ENCODE measurements at places on chromosomes 6 and 20. TPM values are rescaled to one million over a fixed set of nuclear protein-coding genes. Genes with fewer than 3 reads are reported as not detected.

CRISP1 gene
- total RNA-seq, result not detected

POU5F1 gene
- total RNA-seq, result not detected

STX7 gene
- 26.1 TPM for total RNA-seq

ALDH8A1 gene
- total RNA-seq, result under 0.01 TPM

KIF25 gene
- total RNA-seq, result not detected

SYNE1 gene
- 159 TPM for total RNA-seq

KCNK5 gene
- total RNA-seq, result not detected

RBPJL gene
- total RNA-seq, result not detected

C2 gene
- 0.18 TPM for total RNA-seq
